Activated naive CD8-positive, alpha-beta T cell treated with anti-CD3 and anti-CD28 coated beads, Interleukin-2, amount 10 ng/mL, durations not matched to agents 7 days and 5 days (primary cell): ENCODE measurements at places on chromosomes 12 and 14. TPM values are rescaled to one million over a fixed set of nuclear protein-coding genes. Genes with fewer than 3 reads are reported as not detected.

GARIN6 gene
- total RNA-seq = not detected

GRCh38 chr14:53668897-53669296, 287.7 kb downstream of the BMP4 start:
- DNase-seq = no peak
- H3K4me3 ChIP-seq = no peak overlapping the region
- no peaks in the 10 kb centered on the region for H3K36me3 ChIP-seq
- H3K4me1 ChIP-seq = no peaks in the 10 kb centered on the region
- H3K27ac ChIP-seq = no peak overlapping the region

- no peak for DNase-seq
- no peaks in the 10 kb centered on the region for H3K27me3 ChIP-seq
- no peaks in the 10 kb centered on the region for H3K4me1 ChIP-seq
- no peak overlapping the region for H3K27ac ChIP-seq
- H3K4me3 ChIP-seq = no peak overlapping the region
- no peaks in the 10 kb centered on the region for H3K36me3 ChIP-seq
These were observed 23.9 kb downstream of the LRTM2 start for GRCh38 chr12:1844223-1844622.

DNA sequence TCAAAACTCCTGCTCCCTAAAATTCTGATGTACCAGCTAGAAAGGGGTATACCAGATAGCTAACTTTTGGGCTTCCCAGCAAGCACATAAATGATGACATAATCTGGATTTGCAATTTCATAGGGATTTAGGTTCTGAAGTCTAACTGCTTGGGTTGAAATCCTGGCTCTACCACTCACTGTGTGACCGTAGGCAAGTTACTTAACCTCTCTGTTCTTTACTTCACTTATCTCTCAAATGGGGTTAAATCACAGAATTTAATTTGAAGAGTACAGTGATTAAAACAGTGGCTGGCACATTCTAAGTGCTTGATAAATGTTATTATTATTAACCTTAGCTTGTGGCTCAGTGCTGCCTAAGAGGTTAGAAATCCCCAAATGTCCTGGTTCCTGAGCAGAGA, 49.1 kb upstream of the NUAK1 start:
- H3K27me3 ChIP-seq = peaks cover 17% of the 10 kb centered on the region
- H3K4me3 ChIP-seq = no peak overlapping the region
- H3K4me1 ChIP-seq = no peaks in the 10 kb centered on the region
- no peaks in the 10 kb centered on the region for H3K36me3 ChIP-seq
- H3K27ac ChIP-seq = no peak overlapping the region
- no peak for DNase-seq

IRAK3 gene
- total RNA-seq = 0.43 TPM

TIGAR gene
- 9.7 TPM for total RNA-seq

DNA sequence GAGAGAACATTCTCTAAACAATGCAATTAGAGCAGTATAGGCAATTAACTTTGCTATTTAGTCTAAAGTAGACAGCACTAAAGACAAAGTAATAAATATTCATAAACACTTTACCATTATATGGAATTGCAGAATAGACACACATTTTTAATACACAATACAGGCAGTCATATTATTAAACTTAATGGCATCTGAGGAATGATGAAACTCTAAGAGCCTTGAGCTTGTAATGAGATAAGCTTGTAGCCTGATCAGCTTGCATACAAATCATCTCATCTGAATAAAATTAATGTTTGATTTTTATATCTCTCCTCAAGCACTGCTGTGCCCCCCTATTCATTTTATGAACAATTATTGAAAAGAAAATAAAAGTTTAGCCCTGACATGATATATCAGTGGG, 107.6 kb downstream of the MGAT4C start:
- H3K27me3 ChIP-seq = no peaks in the 10 kb centered on the region
- no peaks in the 10 kb centered on the region for H3K36me3 ChIP-seq
- H3K4me3 ChIP-seq = no peak overlapping the region
- DNase-seq = no peak
- no peak overlapping the region for H3K27ac ChIP-seq
- no peaks in the 10 kb centered on the region for H3K4me1 ChIP-seq

ADCY4 gene
- 6.3 TPM for total RNA-seq

DNA sequence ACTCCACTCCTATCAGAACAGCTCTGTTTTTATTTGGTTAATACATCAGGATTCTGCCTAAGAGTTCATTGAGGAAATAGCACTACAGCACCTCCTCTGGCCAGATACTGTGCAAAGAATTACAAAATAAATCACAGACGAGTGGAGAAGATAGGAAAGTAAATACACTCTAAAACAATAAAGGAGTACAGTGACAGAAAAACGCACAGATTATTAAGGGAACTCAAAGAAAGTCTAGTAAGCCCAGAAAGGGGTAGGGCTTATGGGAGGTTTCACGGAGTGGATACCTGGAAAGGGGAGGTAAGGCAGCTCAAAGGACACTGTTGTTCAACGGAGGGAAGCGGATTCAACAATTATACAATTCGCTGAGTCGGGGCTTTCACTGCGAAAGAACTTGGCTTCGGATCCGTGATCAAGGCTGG, 5.5 kb downstream of the OR10AD1 start:
- H3K4me3 ChIP-seq = peak overlapping the region; percentile 89
- H3K36me3 ChIP-seq = peaks cover 19% of the 10 kb centered on the region

GRCh38 chr12:58583529-58583928, 336.8 kb downstream of the LRIG3 start:
- H3K4me1 ChIP-seq = no peaks in the 10 kb centered on the region
- no peak overlapping the region for H3K27ac ChIP-seq
- no peaks in the 10 kb centered on the region for H3K36me3 ChIP-seq
- no peak for DNase-seq
- no peak overlapping the region for H3K4me3 ChIP-seq
- H3K27me3 ChIP-seq = no peaks in the 10 kb centered on the region

- no peak overlapping the region for H3K27ac ChIP-seq
- no peaks in the 10 kb centered on the region for H3K36me3 ChIP-seq
- no peaks in the 10 kb centered on the region for H3K4me1 ChIP-seq
These were observed 466.1 kb downstream of the PRKD1 start for GRCh38 chr14:29461506-29461905.

DNA sequence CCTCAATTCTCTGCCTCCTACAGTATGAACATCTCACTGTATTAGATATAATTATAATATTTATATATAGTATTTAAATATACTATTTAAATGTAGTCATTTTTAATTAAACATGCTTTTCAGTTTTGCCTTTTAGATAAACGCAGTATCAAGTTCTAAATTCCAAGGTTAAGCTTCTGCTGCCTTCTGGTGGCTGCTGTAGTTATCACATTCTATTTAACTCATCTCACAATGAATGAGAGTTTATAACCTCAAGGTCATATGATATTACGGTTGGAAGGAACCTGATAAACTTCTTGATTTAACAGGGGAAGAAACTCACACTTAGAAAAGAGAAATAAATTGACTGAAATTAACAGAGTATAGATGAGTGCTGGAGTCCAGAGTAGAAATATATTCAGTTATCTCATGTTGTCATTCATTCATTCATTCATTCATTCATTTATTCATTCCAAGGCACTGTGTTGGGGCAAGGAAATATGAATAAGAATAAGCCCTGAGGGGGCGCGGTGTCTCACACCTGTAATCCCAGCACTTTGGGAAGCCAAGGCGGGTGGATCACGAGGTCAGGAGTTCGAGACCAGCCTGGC, 31.9 kb downstream of the GUCY2C start:
- H3K4me3 ChIP-seq = no peak overlapping the region
- no peak overlapping the region for H3K27ac ChIP-seq
- H3K27me3 ChIP-seq = peaks cover 7% of the 10 kb centered on the region
- no peak for DNase-seq

SFSWAP gene
- 67.8 TPM for total RNA-seq

DNA sequence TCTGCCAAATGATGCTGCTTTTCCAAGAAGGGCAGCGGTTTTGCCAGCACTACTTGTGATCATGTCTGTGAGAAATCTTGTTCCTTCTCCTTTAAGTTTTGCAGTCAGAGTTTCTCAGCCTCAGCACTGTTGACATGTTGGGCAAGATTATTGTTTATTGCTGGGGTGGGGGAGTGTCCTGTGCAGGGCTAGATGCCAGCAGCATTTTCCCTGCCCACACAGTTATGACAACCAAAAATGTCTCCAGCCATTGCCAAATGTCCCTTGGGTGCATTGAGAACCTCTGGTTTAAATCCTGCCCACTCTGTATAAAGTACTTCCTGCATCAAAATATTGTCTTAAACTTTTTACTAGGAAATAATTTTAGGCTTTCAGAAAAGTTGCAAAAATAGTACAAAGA, 20.0 kb downstream of the TMEM132C start:
- no peaks in the 10 kb centered on the region for H3K4me1 ChIP-seq
- H3K4me3 ChIP-seq = no peak overlapping the region
- no peaks in the 10 kb centered on the region for H3K36me3 ChIP-seq
- DNase-seq = no peak
- no peaks in the 10 kb centered on the region for H3K27me3 ChIP-seq

GRCh38 chr12:102528111-102528510, 47.7 kb upstream of the IGF1 start:
- no peaks in the 10 kb centered on the region for H3K36me3 ChIP-seq
- H3K27ac ChIP-seq = no peak overlapping the region
- no peaks in the 10 kb centered on the region for H3K4me1 ChIP-seq
- no peak for DNase-seq
- no peak overlapping the region for H3K4me3 ChIP-seq
- peaks cover 5% of the 10 kb centered on the region for H3K27me3 ChIP-seq

- DNase-seq = peak; percentile 27
- no peak overlapping the region for H3K4me3 ChIP-seq
- H3K27me3 ChIP-seq = no peaks in the 10 kb centered on the region
- H3K36me3 ChIP-seq = no peaks in the 10 kb centered on the region
These were observed 20.4 kb downstream of the ASPG start for GRCh38 chr14:104105822-104106470.

ITGB7 gene
- 420 TPM for total RNA-seq

NTF3 gene
- total RNA-seq = not detected

CHURC1 gene
- 89.7 TPM for total RNA-seq

DNA sequence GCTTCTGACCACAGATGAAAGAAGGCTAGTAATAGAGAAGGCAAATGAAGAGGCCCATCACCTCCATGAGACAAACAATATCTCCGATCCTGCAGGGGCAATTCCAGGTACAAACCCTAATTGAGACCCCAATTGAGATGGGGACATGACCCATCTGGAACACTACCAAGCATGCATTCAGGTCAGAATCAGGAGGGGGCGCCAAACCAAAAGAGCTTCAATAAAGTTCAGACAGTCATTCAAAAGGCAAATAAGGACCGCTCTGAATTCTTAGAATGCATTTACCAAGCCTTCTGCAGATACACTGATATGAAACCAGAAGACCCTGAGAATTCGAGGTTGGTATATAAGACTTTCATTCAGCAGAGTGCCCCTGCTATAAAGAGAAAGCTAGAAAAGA, 10.2 kb upstream of the EDDM3B start:
- no peak overlapping the region for H3K4me3 ChIP-seq
- DNase-seq = no peak
- no peaks in the 10 kb centered on the region for H3K4me1 ChIP-seq

SERPINA12 gene
- not detected for total RNA-seq

GRCh38 chr14:67357969-67358354, 1.6 kb downstream of the ATP6V1D start:
- peaks cover 33% of the 10 kb centered on the region for H3K4me1 ChIP-seq
- no peak overlapping the region for H3K27ac ChIP-seq
- no peaks in the 10 kb centered on the region for H3K27me3 ChIP-seq
- peak overlapping the region; percentile 98 for H3K4me3 ChIP-seq
- DNase-seq = no peak

DNA sequence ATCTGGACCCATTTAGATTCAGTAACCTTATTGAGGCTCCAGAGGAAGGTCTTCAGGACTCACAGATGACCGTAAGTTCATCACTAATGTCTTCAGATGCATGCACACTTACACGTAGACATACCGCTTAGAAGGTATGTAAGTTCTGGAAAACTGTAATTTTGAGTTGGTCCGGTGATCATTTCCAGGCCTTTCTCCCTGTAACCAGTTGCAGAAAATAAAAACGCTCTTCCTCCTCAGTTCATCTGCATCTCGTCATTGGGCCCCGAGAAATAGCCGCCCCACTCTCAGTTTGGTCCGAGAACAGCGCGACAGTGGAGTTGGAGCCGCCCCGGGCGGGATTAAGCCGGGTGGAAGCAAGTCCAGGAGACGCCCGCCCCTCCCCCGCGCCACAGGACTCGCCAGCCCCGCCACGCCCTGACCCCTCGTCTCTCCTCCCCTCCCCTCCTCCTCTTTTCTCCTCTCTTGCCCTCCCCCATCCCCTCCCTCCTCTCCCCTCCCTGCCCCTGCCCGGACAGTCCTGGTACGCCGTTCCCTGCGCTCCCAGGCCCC, 83.7 kb downstream of the TNFAIP2 start:
- no peak for DNase-seq
- H3K27ac ChIP-seq = no peak overlapping the region
- H3K27me3 ChIP-seq = peaks cover 34% of the 10 kb centered on the region
- H3K36me3 ChIP-seq = peaks cover 2% of the 10 kb centered on the region
- H3K4me1 ChIP-seq = no peaks in the 10 kb centered on the region

TMEM233 gene
- total RNA-seq = not detected
